GOT3 (cell line): ENCODE measurements at places on chromosomes 5 and 9.

GRCh38 chr5:37396352-37396751 is 17.2 kb downstream of the WDR70 start:
- no peak for DNase-seq

- no peak for DNase-seq
Measured at GRCh38 chr5:43338862-43339261, 25.6 kb upstream of the HMGCS1 start.

DNA sequence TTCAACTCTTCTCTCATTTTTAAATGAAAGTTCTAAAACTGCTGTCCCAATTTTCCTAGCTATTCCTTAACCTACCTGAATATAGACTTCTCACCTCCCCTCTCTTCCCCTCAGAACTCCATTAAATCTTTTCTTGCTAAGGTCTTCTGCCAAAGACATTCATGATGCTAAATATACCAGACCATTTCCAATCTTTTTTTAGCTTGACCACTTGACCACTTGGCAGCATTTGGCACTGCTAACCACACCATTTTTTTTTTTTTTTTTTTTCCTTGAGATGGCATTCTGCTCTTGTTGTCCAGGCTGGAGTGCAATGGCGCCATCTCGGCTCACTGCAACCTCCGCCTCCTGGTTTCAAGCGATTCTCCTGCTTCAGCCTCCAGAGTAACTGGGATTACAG is 3.6 kb upstream of the ZNF131 start:
- DNase-seq = no peak

GRCh38 chr9:75210215-75210614 is 121.9 kb downstream of the OSTF1 start:
- DNase-seq = no peak

GRCh38 chr5:126763371-126763770 is 13.6 kb upstream of the LMNB1 start:
- DNase-seq = no peak

DNA sequence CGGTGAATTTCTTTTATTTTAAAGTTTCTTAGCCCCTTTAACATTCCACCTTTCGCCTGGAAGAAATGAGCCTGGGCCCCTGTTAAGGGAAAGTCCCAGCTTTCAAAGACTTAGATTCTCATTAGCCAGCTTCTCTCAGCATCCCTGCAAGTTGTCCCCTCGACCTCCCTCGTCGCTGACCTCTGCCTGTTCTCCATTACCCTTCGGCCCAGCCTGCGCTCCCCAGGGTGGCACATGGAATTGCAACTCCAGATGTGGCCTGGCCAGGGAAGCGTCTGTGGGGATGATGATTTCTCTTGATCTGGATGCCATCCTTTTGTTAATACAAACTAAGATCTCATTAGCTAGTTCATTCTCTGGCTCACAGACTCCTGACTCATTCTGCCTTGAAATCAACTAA is 43.4 kb upstream of the FANCC start:
- no peak for DNase-seq

- no peak for DNase-seq
Measured at GRCh38 chr5:175724314-175725275, 66.7 kb downstream of the HRH2 start.

GRCh38 chr5:110050640-110051345 is 361.1 kb downstream of the MAN2A1 start:
- no peak for DNase-seq

GRCh38 chr5:159855476-159856191 is 60.6 kb upstream of the ADRA1B start:
- DNase-seq = peak; percentile 10

- DNase-seq = no peak
Measured at GRCh38 chr9:137025517-137025966, 2.5 kb downstream of the ABCA2 start.

GRCh38 chr5:132747616-132748440 is 602 bp downstream of the CCNI2 start:
- no peak for DNase-seq

DNA sequence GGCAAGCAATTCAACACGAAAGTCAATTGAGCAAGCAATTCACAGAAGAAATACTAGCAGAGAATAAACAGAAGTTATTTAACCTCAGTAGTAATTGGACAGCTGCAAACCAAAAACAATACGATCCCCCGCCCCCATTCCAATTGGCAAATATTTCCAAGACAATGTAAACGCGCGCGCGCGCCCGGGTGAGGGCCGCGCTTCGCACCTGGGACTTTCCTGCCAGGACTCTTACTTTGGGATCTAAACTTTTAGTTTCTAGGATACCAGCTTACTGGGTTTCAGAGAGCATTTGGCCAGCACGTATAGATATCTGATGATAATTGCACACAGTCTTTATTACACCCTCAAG is 8.6 kb downstream of the RUFY1 start:
- DNase-seq = no peak

DNA sequence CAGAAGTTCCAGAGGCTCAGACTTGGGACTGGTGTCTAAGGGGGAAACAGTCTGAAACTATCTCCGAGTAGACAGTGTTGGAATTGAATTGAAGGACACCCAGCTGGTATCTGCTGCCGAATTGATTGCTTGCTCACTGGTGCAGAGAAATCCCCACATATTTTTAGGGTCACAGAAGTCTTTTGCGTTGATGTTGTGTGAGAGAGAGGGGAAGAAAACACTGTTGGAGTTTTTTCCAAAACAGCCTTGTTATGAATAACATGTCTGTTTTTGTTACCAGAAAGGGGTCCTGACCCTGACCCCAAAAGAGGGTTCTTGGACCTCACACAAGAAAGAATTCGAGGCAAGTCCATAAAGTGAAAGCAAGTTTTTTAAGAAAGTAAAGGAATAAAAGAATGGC is 81.3 kb downstream of the ALDH7A1 start:
- DNase-seq = no peak

DNA sequence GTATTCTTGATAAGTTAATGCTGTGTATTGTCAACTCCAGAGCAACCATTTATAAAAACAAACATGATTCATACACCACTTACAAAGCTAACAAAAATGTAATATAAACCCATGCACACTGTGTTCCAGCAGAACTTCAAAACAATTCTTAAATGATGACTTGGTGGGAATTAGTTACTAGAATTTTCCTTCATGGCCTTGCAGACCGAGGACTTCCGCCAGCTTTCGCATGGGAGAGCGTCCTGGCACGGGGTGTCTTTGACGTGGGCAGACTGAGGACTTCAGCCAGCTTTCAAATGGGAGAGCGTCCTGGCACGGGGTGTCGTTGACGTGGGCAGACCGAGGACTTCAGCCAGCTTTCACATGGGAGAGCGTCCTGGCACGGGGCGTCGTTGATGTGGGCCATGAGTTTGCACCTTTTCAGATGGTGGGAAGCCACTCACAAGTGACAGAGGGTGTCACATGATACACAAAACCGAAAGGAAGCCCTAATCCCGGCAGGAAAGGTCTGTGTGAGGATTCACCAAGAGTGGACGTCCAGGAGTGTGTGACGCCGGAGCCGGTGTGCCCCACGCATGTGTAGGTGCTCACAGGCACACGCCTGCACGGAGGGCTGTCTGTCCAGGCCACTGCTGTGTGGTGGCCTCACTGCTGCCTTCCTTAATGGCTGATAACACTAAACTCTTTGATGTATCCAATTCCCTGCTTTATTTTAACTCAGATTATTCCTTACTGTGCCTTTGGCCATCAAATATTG is 211.3 kb upstream of the IRX4 start:
- no peak for DNase-seq

DNA sequence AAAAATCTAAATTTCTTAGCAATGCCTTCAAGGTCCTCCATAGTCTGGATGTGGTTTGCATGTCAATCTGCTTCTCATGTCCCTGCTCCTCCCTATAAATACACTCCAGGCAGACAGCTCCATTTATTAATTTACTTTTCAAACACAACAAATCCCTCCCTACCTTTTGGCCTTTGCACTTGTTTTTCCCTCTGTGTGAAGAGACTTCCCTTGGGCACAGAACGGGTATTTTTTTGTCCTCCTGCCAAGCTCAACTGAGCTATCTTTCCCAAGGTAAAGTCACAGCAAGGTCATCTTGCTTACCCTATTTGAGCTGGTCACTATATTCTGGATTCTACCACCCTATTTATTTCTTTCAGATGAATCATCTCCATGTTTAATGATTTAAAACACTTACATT is 159.6 kb upstream of the ANKH start:
- DNase-seq = no peak

DNA sequence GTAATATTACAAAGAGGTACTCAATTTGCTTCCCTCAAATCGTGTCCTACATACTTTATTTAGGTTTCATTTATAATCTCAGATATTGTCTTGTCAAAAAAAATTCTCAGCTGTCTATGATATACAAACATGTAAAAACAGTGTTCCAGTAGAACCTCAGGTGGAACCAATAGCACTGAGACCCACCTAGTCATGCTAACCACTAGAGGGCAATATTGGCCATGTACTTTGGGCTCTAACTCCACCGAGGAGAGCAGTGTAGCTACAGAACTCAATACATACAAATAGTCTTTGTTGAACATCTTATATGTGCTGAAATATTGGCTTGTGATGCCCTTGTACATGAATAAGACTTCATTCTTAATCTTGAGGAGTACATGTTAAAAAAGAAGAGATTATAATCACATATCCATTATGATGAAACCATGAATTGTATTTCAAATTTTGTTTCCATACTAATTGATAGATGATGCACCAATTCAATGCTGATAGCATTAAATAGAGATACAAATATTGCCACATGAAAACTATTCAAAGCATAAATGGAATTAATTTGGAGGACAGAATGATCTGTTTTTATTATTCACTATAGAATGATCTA is 71.2 kb upstream of the CNTLN start:
- no peak for DNase-seq

- no peak for DNase-seq
Measured at GRCh38 chr9:118059484-118060278, 355.5 kb downstream of the TLR4 start.

DNA sequence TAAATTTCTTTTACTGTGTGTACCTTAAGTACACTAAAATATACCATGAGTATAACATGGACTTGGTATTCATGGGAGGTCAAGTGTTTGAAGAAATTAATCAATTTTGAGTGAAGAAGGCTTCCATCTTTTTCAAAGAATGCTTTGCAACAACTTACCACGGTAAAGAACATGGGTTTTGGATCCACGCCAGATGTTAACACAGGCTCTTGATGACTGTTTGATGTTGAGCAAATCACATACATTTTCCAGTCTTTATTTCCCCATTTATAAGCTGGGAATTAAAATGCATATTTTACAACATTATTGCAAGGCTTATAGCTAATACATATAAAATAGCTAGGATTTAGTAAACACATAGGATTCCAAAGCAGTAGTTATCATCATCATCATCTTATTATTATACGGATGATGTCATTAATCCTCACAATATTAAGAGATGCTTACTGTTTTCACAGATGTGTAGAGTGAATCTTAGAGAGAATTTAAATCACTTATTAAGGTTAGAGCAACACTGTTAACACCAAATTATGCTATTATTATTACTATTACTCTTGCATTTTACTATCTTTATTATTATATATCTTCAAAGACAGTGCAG is 362.0 kb downstream of the PRELID2 start:
- no peak for DNase-seq

GRCh38 chr9:15786616-15787015 is 233.8 kb downstream of the CCDC171 start:
- no peak for DNase-seq

DNA sequence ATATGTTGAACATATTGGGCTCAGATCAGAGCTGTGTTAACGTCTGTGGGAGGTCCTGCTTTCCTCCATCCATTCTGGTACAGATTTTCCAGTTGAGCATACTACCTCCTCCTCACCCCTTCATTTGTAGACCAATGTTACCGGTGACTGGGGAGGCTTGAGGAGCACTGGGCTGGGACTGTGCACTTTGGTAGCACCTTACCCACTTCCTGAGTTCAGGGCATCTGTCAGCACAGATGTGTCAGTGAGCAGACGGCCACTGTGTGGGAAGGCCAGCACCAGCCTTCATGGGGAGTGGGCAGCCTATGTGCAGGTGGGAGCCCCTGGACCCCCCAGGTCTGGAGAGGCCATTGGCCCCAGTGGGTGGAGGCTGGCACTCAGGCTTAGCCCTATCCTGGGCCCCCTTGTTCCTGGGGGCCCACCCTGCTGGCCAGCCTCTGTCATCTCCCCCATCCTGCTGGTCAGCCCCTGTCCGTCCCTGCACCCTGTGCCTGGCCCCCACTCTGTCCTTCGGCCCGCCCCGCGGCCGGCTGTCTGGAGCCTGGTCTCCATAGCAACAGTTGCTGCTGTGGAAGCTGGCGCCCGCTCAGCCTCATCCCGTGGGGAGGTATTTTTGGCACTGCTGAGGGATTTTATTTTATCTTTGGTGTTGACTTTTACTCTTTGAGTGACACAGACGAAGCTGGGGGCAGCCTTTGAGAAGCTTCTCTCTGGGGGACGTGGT is 21.3 kb downstream of the WNK2 start:
- no peak for DNase-seq

- no peak for DNase-seq
Measured at GRCh38 chr5:177471610-177472356, 1.7 kb downstream of the DBN1 start.

DNA sequence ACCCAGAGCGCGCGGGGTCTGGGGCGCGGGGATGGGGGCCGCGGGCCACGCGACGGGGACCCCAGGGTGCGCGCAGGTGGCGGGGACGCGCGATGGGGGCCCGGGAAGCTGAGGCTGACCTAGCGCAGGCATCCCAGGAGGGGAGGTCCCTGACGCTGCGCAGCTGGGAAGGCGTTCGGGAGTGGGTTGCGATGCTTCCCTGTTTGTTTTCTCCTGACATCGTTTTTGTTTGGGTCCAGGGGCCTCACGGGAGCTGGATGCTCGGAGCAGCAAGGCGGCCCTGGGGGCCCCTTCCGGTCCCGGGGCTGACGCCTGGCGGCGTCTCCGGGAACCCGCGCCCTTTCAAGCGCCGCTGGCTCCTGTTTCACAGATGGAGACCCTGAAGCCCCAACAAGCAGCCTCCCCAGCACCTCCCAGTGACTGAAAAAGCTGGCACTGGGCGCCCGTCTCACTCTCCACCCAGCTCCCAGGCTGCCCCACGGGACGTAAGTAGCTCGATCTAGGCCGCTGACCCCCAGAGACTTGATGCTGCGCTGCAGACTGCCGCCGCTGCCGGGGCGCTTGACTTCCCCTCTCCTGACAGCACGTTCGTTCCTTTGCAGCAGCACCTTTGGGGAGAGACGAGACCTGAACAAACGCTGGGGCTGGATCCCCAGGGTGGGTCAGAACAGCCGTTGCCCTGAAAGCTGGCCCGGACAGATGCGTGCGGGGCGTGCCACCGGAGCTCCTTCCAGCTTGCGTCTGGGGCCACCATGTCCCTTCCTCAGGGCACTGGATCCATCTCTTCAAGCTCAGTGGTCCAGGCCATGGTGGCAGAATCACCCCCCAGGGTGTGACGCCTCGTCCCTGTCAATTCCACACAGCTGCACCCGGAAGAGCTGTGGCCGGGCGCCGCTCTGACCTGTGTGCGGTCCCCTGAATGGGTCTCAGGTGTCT is 593 bp downstream of the BRD3OS start:
- DNase-seq = no peak

GRCh38 chr5:127602896-127603844 is 45.7 kb upstream of the CTXN3 start:
- no peak for DNase-seq
